Kidney (tissue), 22 donors: ENCODE measurements at places on chromosomes 3 and 15. TPM values are rescaled to one million over a fixed set of nuclear protein-coding genes. Genes with fewer than 3 reads are reported as not detected.

GRCh38 chr3:37768107-37768809 is 93.4 kb upstream of the CTDSPL start:
- peak overlapping the region; percentile 82 for H3K27ac ChIP-seq
- H3K4me3 ChIP-seq: no peak overlapping the region
- DNase-seq: peak; percentile 95
- H3K27me3 ChIP-seq: no peaks in the 10 kb centered on the region
- H3K4me1 ChIP-seq: peaks cover 48% of the 10 kb centered on the region

Gene RTP1
- not detected for polyA plus RNA-seq

Gene GATM
- polyA plus RNA-seq: 421 TPM

Gene RASGRP1
- polyA plus RNA-seq: 3.4 TPM

- no peak overlapping the region for H3K27ac ChIP-seq
- no peaks in the 10 kb centered on the region for H3K36me3 ChIP-seq
- no peak overlapping the region for H3K4me3 ChIP-seq
- no peak for DNase-seq
These were observed 63.3 kb downstream of the ATP1B3 start for GRCh38 chr3:141939759-141940158.

- H3K4me3 ChIP-seq: no peak overlapping the region
- no peaks in the 10 kb centered on the region for H3K36me3 ChIP-seq
- H3K27ac ChIP-seq: no peak overlapping the region
- H3K27me3 ChIP-seq: no peaks in the 10 kb centered on the region
These were observed 13.0 kb downstream of the TGM5 start for GRCh38 chr15:43253431-43254403.

- H3K27ac ChIP-seq: no peak overlapping the region
- no peaks in the 10 kb centered on the region for H3K4me1 ChIP-seq
- DNase-seq: no peak
- H3K27me3 ChIP-seq: no peaks in the 10 kb centered on the region
These were observed 57.5 kb upstream of the SIN3A start for GRCh38 chr15:75508840-75509532.

DNA sequence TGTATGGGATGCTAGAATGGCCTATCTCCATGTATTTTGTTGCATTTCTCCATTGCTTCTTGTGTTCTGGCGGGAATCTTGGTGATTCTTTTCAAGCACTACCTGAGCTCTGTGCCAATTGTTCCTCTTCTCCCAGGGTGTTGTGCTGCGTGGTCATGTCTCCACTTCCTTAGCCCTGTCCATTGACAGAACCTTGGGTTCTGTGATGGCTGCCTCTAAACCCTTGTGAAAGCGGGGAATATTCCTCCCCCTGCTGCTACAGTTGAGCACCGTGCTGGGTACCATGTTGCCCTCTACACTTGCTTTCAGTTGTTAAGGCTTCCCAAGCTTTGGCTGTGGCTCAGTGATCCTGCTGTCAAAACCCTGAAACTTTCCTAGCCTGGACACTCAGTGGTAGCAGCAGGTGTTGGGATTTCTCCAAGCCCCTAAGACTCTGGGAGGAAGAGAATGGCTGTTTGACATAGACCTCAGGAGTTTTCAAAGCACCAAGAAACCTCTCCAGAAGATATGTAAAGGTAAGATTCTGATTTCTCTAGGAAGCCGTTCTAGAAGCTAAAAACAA is 69.5 kb downstream of the MBNL1 start:
- H3K4me3 ChIP-seq: no peak overlapping the region
- no peaks in the 10 kb centered on the region for H3K36me3 ChIP-seq
- DNase-seq: no peak
- no peaks in the 10 kb centered on the region for H3K27me3 ChIP-seq
- H3K4me1 ChIP-seq: no peaks in the 10 kb centered on the region

DNA sequence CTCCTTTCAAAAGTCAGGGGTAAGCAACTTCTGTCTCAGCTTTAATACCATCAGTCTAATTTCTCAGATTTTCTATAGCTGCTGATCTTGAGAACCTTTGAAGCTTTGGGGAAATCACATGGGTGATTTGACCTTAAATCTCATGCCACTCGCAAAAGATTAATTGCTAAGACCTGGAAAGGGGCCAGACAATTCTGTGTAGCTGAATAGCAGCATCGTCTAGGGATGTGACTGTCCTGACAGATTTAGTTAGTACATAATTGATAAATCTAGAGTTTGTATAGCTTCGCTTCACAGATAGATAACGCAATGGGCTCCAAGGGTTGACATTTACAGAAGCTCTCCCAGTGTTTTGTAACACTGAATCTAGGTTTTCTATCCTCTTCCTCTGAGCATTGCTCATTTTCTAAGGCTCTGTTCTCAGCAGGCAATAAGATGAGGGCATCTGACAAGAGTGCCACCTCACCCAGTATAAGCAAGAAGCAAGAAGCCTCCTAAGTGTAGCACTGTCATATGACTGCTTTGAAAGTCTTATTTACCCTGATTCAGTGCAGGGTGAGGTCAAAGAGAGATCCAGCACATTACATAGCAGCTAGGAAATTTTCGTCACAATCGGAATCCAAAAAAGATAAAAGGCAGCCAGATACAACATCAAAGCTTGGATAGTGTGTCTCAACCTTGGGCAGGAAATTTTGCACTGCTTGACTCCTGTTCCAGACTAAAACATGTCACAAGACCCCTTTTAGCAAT is 47.7 kb upstream of the DUT start:
- H3K27me3 ChIP-seq: no peaks in the 10 kb centered on the region
- H3K4me3 ChIP-seq: no peak overlapping the region
- H3K4me1 ChIP-seq: peaks cover 2% of the 10 kb centered on the region

Gene MORC1
- polyA plus RNA-seq: not detected

DNA sequence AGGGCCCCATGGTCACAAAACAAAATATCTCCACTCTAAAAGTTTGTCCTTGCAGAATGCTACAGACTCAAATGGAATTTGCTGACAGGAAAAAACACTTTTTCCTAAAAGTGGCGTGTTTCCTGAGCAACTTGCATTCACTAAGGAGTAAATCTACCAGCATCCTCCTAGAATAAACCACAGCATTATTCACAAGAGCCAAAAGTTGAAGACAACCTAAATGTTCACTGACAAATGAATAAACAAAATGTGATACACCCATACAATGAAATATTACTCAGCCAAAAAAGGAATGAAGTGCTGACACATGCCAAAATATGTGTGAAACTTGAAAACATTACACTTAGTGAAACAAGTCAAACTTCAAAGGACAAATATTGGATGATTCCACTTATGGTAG is 28.9 kb downstream of the ITGB5 start:
- H3K4me3 ChIP-seq: no peak overlapping the region
- H3K27me3 ChIP-seq: no peaks in the 10 kb centered on the region
- no peak overlapping the region for H3K27ac ChIP-seq
- H3K36me3 ChIP-seq: no peaks in the 10 kb centered on the region
- DNase-seq: no peak

Gene AP2M1
- 353 TPM for polyA plus RNA-seq

Gene DUOXA2
- polyA plus RNA-seq: 0.37 TPM

Gene CHRNB4
- polyA plus RNA-seq: 0.32 TPM

Gene LIPH
- 3.2 TPM for polyA plus RNA-seq

Gene GJD2
- 0.26 TPM for polyA plus RNA-seq

Gene GP9
- polyA plus RNA-seq: 0.49 TPM

Gene ABHD17C
- 20.6 TPM for polyA plus RNA-seq

GRCh38 chr3:23084367-23084766 is 118.8 kb upstream of the UBE2E2 start:
- H3K36me3 ChIP-seq: no peaks in the 10 kb centered on the region
- no peak overlapping the region for H3K4me3 ChIP-seq
- H3K27me3 ChIP-seq: no peaks in the 10 kb centered on the region
- no peak overlapping the region for H3K27ac ChIP-seq
- no peaks in the 10 kb centered on the region for H3K4me1 ChIP-seq

Gene GOLGA8S
- 0.13 TPM for polyA plus RNA-seq

- no peaks in the 10 kb centered on the region for H3K4me1 ChIP-seq
- H3K36me3 ChIP-seq: no peaks in the 10 kb centered on the region
These were observed 88.7 kb upstream of the POMGNT2 start for GRCh38 chr3:43194490-43195114.

GRCh38 chr3:23900744-23901143 is 16.0 kb downstream of the NKIRAS1 start:
- no peaks in the 10 kb centered on the region for H3K4me1 ChIP-seq
- H3K27ac ChIP-seq: no peak overlapping the region
- no peak for DNase-seq
- peaks cover 19% of the 10 kb centered on the region for H3K36me3 ChIP-seq
- H3K27me3 ChIP-seq: no peaks in the 10 kb centered on the region

Gene ISL2
- polyA plus RNA-seq: not detected

DNA sequence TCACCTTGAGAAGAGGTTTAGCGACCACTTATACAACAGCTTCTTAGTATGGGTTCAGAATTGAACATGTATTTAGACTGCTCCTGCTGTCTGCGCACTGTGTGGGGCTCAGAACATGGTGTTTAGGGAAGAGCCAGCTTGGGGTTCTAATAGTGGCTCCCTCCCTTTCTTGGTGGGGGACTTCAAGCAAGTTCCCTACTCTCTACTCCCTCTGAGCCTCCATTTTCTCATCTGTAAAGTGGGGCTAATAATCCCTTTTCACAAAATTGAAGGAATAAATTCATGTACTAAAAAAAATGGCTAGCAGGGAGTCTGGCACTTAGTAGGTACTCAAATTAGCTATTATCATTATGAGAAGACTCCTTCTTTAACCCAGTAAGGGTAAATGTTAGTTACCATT is 97.5 kb upstream of the SPATA12 start:
- no peaks in the 10 kb centered on the region for H3K36me3 ChIP-seq
- no peaks in the 10 kb centered on the region for H3K27me3 ChIP-seq
- no peak overlapping the region for H3K27ac ChIP-seq
- H3K4me1 ChIP-seq: no peaks in the 10 kb centered on the region

Gene GALNT15
- 5.5 TPM for polyA plus RNA-seq

- H3K4me3 ChIP-seq: no peak overlapping the region
- H3K36me3 ChIP-seq: no peaks in the 10 kb centered on the region
- no peak for DNase-seq
- no peak overlapping the region for H3K27ac ChIP-seq
- H3K4me1 ChIP-seq: peaks cover 2% of the 10 kb centered on the region
These were observed 158.8 kb downstream of the SMAD6 start for GRCh38 chr15:66860844-66861243.

GRCh38 chr3:188296761-188297612 is 143.0 kb downstream of the LPP start:
- peaks cover 17% of the 10 kb centered on the region for H3K4me1 ChIP-seq
- no peak overlapping the region for H3K4me3 ChIP-seq
- H3K27ac ChIP-seq: peak overlapping the region; percentile 81
- H3K27me3 ChIP-seq: no peaks in the 10 kb centered on the region
- H3K36me3 ChIP-seq: no peaks in the 10 kb centered on the region
- no peak for DNase-seq

DNA sequence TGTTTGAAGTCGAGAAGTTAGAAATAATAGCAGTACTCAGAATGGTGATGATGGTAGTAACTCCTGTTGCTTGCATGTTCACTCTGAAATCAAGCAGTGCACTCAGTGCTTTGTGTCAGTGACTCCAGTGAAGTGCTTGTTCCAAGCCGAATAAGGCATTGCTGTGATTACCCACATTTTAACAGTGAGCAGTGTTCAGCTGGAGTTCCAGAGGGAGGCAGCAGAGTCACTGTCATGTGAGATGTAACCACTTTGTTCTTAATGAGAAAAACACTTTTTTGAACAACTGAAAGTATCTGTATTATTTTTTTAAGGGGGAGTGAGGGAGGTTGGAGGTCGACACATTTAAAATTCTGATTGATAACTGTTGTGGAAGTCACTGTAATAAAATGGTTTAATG is 3.7 kb downstream of the MDFIC2 start:
- no peak overlapping the region for H3K27ac ChIP-seq
- H3K27me3 ChIP-seq: no peaks in the 10 kb centered on the region
- no peaks in the 10 kb centered on the region for H3K36me3 ChIP-seq
- DNase-seq: peak; percentile 47
- H3K4me1 ChIP-seq: no peaks in the 10 kb centered on the region

- no peak overlapping the region for H3K4me3 ChIP-seq
- H3K36me3 ChIP-seq: no peaks in the 10 kb centered on the region
- no peak overlapping the region for H3K27ac ChIP-seq
- no peaks in the 10 kb centered on the region for H3K27me3 ChIP-seq
- no peaks in the 10 kb centered on the region for H3K4me1 ChIP-seq
These were observed 26.5 kb upstream of the XXYLT1 start for GRCh38 chr3:195297446-195297845.

Gene ZNF620
- 2.8 TPM for polyA plus RNA-seq

Gene MYO5C
- 4.6 TPM for polyA plus RNA-seq

Gene SIDT1
- 0.92 TPM for polyA plus RNA-seq

GRCh38 chr15:69056365-69056764 is 41.9 kb downstream of the NOX5 start:
- H3K27me3 ChIP-seq: no peaks in the 10 kb centered on the region
- H3K27ac ChIP-seq: no peak overlapping the region
- no peak overlapping the region for H3K4me3 ChIP-seq
- no peaks in the 10 kb centered on the region for H3K4me1 ChIP-seq
- no peaks in the 10 kb centered on the region for H3K36me3 ChIP-seq
- no peak for DNase-seq

DNA sequence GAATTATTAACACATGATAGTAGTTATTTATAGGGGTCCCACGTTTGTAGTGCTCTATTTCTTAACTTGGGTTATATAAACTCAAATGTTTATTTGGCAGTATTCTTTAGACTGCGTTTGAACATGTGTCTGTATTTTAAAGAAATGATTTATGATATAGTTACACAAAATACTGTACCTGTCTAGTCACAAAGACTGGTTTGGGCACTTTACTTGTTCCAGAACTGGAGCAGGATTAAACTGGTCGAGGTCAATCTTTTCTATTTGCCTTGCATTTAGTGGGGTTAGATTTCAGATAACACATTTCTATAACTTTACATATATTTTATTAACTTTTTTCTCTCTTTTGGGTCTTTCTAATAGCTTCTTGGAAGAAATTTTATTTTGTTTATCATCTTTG is 39.5 kb downstream of the HACD3 start:
- no peak for DNase-seq
- peaks cover 7% of the 10 kb centered on the region for H3K36me3 ChIP-seq
- H3K4me3 ChIP-seq: no peak overlapping the region
- no peaks in the 10 kb centered on the region for H3K27me3 ChIP-seq

Gene GOLGA8T
- polyA plus RNA-seq: 0.28 TPM

DNA sequence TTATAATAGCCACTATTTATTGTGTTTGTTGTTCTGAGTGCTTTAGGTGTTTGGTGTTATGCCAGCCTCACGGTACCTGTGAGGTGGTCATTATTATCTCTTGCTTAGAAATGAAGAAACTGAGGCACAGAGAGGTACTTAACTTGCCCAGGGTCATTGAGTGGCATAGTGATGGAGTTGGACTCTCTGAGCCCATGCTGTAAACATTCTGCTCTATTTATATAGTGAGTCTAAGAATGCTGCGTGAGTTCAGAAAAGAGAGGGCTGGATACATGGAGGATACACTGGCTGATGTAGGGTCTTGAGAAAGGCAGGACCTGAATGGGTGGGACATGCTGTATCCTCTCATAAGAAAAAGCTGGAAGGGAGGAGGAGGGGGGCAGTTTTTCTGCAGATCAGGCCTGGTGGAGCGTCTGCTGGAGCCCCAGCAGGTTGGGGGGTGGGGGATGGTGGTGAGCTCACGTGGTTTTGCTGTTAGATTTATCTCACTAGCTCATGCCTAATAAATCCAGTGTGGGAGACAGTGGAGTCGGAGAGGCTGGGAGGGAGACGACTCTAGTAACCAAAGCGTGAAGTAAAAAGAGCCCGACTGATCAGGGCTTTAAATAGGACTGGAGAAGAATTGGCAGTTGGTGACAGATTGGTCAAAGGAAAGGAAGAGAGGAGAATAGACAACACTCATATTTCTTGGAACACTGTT is 16.0 kb downstream of the MED12L start:
- no peak overlapping the region for H3K27ac ChIP-seq
- H3K4me3 ChIP-seq: no peak overlapping the region
- H3K4me1 ChIP-seq: no peaks in the 10 kb centered on the region
- DNase-seq: peak; percentile 79

Gene LRRC15
- 0.09 TPM for polyA plus RNA-seq

Gene FRMD4B
- polyA plus RNA-seq: 11.8 TPM

- no peak for DNase-seq
- H3K4me3 ChIP-seq: no peak overlapping the region
- no peaks in the 10 kb centered on the region for H3K4me1 ChIP-seq
- no peak overlapping the region for H3K27ac ChIP-seq
These were observed 74.0 kb downstream of the AKAP13 start for GRCh38 chr15:85454403-85454802.

Gene CCDC54
- polyA plus RNA-seq: not detected
